Placental epithelial cell (primary cell): ENCODE measurements at places on chromosomes 16 and 17. TPM values are rescaled to one million over a fixed set of nuclear protein-coding genes. Genes with fewer than 3 reads are reported as not detected.

The KRTAP16-1 gene
- not detected in 2 replicates for total RNA-seq

The CDH13 gene
- total RNA-seq: under 0.01 and 0.39 TPM in 2 replicates

The CBX8 gene
- total RNA-seq: 2.7 and 5.7 TPM in 2 replicates

The DHRS7C gene
- total RNA-seq: not detected in 2 replicates

The SLFN12L gene
- not detected in 2 replicates for total RNA-seq

The DERL2 gene
- 29.1 and 37.1 TPM in 2 replicates for total RNA-seq

The TMEM98 gene
- 10.4 and 58.1 TPM in 2 replicates for total RNA-seq

The ADCY9 gene
- total RNA-seq: 23.9 and 34.6 TPM in 2 replicates

The LHX1 gene
- total RNA-seq: under 0.01 TPM in 1 of 2 replicates, not detected in the other
